Mesendoderm (in vitro differentiated cells): ENCODE measurements at places on chromosomes 7 and 10.

DNA sequence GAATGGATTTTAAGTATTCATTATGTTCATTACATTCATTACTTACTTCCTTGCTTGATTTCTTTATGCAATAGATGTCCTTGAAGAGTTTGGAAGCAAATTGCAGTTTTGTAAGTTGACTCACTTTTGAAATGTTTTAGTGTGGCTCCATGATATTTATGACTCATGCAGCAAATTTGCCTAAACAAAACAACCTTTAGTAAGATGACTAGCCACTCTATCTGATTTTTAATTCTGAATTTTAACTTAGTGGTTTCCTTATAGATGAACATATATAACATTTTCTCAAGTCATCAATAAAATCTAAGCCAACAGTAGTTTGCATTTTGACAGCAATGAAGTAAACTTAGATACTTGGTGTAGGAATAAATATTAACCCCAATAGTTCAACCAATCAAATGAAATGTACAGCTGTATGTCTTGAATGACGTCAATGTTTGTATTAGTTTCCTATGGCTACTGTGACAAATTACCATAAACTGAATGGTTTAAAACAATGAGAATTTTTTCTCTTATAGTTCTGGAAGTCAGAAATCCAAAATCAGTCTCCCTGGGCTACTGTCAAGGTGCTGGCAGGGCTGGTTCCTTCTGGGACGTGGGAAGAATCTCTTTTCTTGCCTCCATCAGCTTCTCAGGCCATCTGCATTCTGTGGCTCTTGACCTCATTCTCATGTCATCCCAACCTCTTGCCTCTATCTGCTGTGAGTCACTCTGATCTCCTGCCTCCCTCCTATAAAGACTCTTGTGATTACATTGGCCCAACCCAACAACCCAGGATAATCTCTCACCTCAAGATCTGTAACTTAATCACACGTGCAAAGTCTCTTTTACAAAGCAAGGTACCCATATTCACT is 73.4 kb downstream of the AHR start:
- DNase-seq: peak; percentile 75
- H3K27me3 ChIP-seq: no peaks in the 10 kb centered on the region
- H3K4me1 ChIP-seq: no peaks in the 10 kb centered on the region
- no peaks in the 10 kb centered on the region for H3K36me3 ChIP-seq

GRCh38 chr7:723541-723940 is 3.0 kb upstream of the DNAAF5 start:
- peaks cover 2% of the 10 kb centered on the region for H3K36me3 ChIP-seq
- H3K4me3 ChIP-seq: no peak overlapping the region
- H3K27me3 ChIP-seq: no peaks in the 10 kb centered on the region
- no peak for DNase-seq

GRCh38 chr7:129665013-129665401 is 53.5 kb downstream of the NRF1 start:
- H3K4me3 ChIP-seq: no peak overlapping the region
- no peaks in the 10 kb centered on the region for H3K27me3 ChIP-seq
- peaks cover 2% of the 10 kb centered on the region for H3K36me3 ChIP-seq
- peaks cover 2% of the 10 kb centered on the region for H3K4me1 ChIP-seq
- H3K27ac ChIP-seq: no peak overlapping the region
- DNase-seq: peak; percentile 94

GRCh38 chr10:114754445-114755320 is 66.9 kb upstream of the FHIP2A start:
- no peaks in the 10 kb centered on the region for H3K4me1 ChIP-seq

DNA sequence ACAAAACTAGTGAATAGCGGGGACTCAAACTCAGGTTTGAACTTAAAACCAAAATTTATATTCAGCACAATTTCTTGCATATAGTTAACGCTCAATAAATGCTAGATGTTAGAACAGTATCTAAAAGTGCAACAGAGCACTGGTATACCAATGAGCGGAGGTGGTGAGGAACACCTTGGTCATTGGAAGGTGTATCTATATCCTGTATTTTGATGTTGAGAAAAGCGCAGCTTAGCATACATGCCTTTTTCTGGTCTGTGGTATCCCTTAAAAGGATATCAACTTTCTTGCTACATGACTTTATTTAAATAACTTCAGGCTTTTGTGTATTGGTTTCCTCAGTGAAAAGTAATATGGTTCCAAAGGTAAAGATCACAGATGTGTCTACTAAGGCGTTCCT is 33.3 kb upstream of the DNAJB12 start:
- no peaks in the 10 kb centered on the region for H3K27me3 ChIP-seq
- no peaks in the 10 kb centered on the region for H3K36me3 ChIP-seq
- no peak overlapping the region for H3K27ac ChIP-seq
- H3K4me3 ChIP-seq: no peak overlapping the region
- H3K4me1 ChIP-seq: no peaks in the 10 kb centered on the region

DNA sequence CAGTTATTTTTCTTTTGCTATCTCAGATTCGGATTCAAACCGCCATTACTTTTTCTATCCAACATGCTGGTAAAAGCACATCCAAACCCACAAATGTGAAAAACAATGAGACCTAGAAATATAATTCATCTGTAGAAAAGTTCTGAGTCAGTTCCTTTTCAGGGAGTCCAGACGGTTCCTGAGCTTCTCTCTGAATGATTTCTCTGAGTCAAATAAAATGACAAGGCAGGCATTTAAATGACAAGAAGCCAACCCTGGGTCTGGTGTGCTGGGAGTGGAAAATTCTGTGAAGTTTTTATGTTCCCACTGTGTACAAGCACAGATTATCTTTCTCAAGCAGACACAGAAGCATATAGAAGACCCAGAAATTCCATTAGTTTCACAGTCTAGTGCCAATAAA is 96.3 kb upstream of the ANKRD1 start:
- no peak for DNase-seq
- H3K27ac ChIP-seq: no peak overlapping the region
- no peaks in the 10 kb centered on the region for H3K36me3 ChIP-seq
- H3K27me3 ChIP-seq: no peaks in the 10 kb centered on the region

DNA sequence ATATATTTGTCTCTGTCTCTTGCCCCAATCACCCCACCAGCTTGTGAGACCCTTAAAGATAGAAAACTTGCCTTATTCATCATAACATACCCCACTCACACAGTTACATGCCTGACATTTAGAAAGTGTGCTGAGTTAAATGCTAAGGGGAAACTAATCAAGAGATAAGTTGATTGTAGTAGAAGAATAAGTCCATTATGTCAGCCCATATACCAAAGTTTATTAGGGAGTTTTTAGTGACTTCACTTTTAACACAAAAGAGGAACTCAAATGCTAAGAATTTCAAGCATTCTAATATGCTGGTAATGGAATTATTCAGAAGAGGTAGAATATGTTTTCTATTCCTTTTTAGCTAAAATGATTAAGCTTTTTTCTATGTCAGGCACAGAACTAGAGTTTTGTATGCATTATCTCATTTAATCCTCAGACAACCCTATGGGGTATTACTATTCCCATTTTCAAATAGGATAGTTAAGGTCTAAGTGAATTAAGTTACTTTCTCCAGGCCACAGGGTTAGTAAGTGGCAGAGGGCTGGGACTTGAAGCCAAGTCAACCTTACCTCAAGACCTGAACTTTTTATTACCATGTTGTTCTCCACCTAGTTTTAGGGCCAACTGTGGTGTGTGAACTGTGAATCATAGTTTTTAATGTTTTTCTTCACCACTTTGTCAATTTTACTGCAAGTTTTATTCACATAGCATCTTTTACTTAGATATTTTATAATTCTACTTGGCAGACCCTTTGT is 19.6 kb downstream of the ASAH2 start:
- H3K27ac ChIP-seq: no peak overlapping the region
- no peaks in the 10 kb centered on the region for H3K4me1 ChIP-seq
- no peaks in the 10 kb centered on the region for H3K27me3 ChIP-seq
- no peak for DNase-seq
- H3K36me3 ChIP-seq: no peaks in the 10 kb centered on the region

- peaks cover 2% of the 10 kb centered on the region for H3K4me1 ChIP-seq
- H3K36me3 ChIP-seq: no peaks in the 10 kb centered on the region
- DNase-seq: peak; percentile 15
- no peak overlapping the region for H3K4me3 ChIP-seq
These were observed 29.2 kb upstream of the AP5Z1 start for GRCh38 chr7:4745971-4746919.

DNA sequence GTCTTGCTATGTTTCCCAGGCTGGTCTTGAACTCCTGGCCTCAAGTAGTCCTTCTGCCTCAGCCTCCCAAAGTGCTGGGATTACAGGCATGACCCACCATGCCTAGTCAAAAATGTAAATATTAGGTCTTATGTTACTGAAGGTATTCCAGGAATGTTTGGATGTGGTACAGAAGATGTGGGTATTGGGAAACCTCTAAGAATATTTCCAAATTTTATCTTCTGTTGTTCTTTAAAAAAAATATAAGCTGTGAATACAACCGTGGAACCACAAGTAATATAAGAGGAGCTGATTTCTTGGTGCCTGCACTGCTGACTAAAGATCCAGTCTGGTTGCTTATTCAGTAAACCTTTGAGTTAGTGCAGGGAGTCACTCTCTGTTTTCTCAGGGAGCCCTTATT is 178.3 kb downstream of the AUTS2 start:
- no peaks in the 10 kb centered on the region for H3K36me3 ChIP-seq
- no peak for DNase-seq
- no peak overlapping the region for H3K27ac ChIP-seq
- peaks cover 9% of the 10 kb centered on the region for H3K4me1 ChIP-seq

DNA sequence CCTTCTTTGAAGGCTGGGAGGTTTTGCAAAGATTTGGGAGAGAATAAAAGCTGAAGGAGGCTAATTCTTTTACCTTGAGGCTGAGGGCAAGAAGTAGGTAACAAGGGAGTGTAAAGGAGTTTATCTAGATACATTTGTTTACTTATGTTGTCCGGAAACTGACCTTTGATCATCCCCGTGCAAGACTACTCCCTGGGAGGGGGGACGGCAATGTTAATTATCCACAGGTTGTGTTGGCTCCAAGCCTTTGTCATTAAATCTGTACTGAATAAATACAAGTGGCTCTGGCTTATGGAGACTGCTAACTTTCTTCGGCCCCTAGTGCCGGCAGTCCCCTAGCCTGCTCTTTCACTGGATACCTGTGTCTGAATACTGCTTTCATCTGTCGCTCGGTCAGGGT is 1250.6 kb upstream of the LRRTM3 start:
- no peaks in the 10 kb centered on the region for H3K4me1 ChIP-seq
- no peaks in the 10 kb centered on the region for H3K27me3 ChIP-seq
- no peak overlapping the region for H3K27ac ChIP-seq
- no peaks in the 10 kb centered on the region for H3K36me3 ChIP-seq
- no peak overlapping the region for H3K4me3 ChIP-seq

GRCh38 chr10:132945894-132946255 is 3.5 kb upstream of the CFAP46 start:
- no peaks in the 10 kb centered on the region for H3K27me3 ChIP-seq
- no peak for DNase-seq
- no peaks in the 10 kb centered on the region for H3K4me1 ChIP-seq
- H3K4me3 ChIP-seq: no peak overlapping the region

DNA sequence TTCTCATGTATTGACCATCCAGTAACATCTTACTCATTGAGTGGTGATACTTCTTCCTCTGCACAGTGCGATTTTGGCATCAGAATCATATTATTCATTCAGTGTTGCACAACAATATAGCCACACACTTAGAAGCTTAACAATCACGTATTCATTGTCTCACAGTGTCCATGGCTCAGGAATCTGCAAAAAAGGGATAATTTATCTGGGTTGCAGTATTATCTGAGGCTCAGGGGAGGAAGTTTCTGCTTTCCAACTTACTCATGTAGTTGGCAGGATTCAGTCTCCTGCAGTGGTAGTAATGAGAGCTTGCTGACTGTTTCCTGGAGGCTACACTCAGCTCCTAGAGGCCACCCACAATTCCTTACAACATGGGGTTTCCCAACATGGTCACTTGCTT is 803.6 kb downstream of the SORCS1 start:
- no peak overlapping the region for H3K4me3 ChIP-seq
- no peaks in the 10 kb centered on the region for H3K27me3 ChIP-seq
- H3K4me1 ChIP-seq: no peaks in the 10 kb centered on the region
- H3K36me3 ChIP-seq: no peaks in the 10 kb centered on the region
- no peak for DNase-seq

- no peaks in the 10 kb centered on the region for H3K27me3 ChIP-seq
- H3K4me3 ChIP-seq: no peak overlapping the region
- no peak overlapping the region for H3K27ac ChIP-seq
- no peaks in the 10 kb centered on the region for H3K36me3 ChIP-seq
These were observed 60.9 kb upstream of the CHRM2 start for GRCh38 chr7:136807598-136807997.

GRCh38 chr10:29150010-29150409 is 138.9 kb upstream of the LYZL1 start:
- peaks cover 5% of the 10 kb centered on the region for H3K4me1 ChIP-seq
- no peak overlapping the region for H3K27ac ChIP-seq
- H3K4me3 ChIP-seq: no peak overlapping the region
- DNase-seq: peak; percentile 27

GRCh38 chr7:23012908-23013714 is 819 bp downstream of the HYCC1 start:
- H3K4me1 ChIP-seq: peaks cover 11% of the 10 kb centered on the region
- no peaks in the 10 kb centered on the region for H3K36me3 ChIP-seq
- peak overlapping the region; percentile 88 for H3K27ac ChIP-seq
- peak overlapping the region; percentile 83 for H3K4me3 ChIP-seq

DNA sequence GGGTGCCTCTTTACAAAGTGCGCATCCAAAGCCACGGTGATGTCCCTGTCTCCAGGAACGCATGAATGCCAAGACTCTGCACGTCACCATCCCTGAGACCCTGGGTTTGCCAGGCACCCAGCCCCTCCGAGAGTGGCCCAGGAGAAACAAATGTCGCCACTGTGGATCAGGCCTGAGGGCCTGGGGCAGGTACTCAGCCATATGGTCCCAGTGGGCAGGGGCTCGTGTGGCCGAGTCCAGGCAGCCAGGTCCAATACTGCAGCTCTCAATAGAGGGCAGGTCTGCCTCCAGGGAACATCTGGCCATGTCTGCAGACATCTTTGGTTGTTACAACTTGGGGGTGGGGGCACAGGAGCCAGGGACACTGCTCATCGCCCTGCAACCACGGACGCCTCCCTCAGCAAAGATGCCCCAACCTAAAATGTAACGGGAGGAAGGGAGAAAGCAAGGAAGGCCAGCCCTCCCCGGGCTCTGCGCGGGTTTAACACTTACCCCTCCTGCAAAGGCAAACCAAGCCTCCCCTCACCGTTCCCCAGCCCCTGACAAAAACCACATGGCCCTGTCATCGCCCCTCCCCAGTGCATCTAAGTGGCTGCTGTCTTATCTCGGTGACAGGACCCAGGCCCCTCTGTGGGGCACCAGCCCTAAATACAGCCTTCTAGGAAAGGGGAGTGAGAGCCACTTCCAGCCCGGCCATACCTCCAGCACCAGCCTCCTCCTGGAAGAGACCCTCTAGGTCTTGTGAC is 10.3 kb upstream of the PAPOLB start:
- peaks cover 6% of the 10 kb centered on the region for H3K4me1 ChIP-seq
- peak; percentile 87 for DNase-seq
- H3K4me3 ChIP-seq: no peak overlapping the region
- H3K27ac ChIP-seq: no peak overlapping the region
- no peaks in the 10 kb centered on the region for H3K27me3 ChIP-seq
